Activated CD4-positive, alpha-beta T cell treated with anti-CD3 and anti-CD28 coated beads for 36 hours (primary cell): ENCODE measurements at places on chromosomes 5 and 9.

DNA sequence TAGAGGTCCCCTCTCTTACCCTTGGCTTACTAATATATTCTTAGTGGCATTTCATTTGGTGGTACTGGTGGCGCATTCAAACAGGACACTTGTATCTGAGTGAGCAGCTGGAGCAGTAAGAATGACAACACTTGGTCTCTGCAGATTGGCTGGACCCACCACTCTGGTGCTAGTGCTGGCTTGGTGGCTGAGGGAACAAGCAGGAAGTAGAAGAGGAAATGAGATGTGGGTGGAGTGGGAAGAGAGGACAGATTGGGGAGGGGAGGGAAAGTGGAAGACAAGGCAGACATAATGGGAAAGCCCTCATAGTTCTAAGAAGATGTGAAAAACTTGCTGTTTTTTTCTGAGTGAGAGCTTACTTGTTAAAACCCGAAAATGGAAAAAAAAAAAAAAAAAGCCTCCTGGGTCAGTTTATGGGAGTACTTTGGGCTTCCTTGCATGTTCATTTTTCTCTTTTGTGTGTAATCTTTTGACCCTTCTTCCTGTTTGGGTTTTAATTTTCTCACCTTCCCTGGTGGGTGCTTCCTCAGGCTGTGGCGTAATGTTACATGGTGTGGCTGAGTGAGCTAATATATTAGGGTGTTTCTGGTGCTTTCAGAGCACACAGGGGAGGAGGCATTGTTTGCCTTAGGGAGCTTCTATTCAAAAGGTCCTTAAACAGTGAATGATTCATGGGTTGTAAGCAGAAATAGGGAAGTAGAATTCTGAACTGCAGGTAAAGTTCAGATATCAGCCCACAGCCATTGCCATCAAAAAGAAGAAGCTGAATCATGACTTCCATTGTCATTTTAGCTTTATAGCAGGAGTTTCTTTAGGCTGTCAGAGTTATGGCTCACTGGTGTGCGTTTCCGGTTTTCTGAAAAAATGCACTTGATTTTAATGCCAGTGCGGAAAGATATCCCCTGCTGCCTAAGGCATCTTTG lies 52.3 kb downstream of the TLE4 start:
- H3K27me3 ChIP-seq: no peaks in the 10 kb centered on the region
- peak overlapping the region; percentile 84 for H3K27ac ChIP-seq

DNA sequence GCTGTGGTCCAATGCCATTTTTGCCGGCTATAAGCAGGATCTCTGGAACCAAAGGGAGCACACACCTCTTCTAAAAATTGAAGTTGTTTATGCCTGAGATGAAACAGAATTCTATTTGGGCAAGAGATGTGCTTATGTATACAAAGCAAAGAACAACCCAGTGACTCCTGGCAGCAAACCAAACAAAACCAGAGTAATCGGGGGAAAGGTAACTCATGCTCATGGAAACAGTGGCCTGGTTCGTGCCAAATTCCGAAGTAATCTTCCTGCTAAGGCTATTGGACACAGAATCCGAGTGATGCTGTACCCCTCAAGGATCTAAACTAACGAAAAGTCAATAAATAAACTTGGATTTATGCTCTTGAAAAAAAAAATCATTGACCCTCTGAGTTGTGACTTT lies 178.7 kb downstream of the CEMIP2 start:
- H3K4me3 ChIP-seq: no peak overlapping the region
- H3K4me1 ChIP-seq: no peaks in the 10 kb centered on the region
- H3K27me3 ChIP-seq: peaks cover 2% of the 10 kb centered on the region

DNA sequence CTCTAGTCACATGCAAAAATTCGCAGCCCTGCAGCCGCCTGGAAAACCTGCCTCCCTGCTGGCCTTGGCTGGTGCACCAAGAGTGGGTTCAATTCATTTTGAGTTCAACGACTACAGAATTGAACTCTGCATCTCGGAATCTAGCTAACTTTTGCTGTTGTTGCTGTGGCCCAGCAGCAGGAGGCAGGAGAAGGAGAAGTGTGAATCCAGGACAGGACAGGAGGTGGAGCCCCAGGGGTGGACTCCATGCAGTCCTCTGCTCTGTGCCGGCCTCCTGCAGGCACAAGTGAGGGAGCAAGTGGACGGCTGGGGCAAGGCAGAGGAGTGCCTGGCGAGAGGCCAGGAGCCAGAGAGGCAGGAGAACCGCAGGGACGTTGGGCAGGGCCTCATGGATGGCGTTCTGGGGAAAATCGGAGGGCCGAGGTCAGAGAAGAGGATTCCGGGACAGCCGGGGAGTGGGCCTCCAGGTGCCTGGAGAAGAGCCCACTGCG lies 214.2 kb downstream of the FANCC start:
- no peak overlapping the region for H3K27ac ChIP-seq
- H3K4me1 ChIP-seq: no peaks in the 10 kb centered on the region
- no peak overlapping the region for H3K4me3 ChIP-seq
- no peaks in the 10 kb centered on the region for H3K27me3 ChIP-seq

- H3K27me3 ChIP-seq: no peaks in the 10 kb centered on the region
- peaks cover 3% of the 10 kb centered on the region for H3K4me1 ChIP-seq
- DNase-seq: no peak
- no peak overlapping the region for H3K27ac ChIP-seq
- H3K36me3 ChIP-seq: peaks cover 1% of the 10 kb centered on the region
Observed at GRCh38 chr5:109192027-109192426, 217.7 kb downstream of the PJA2 start.

DNA sequence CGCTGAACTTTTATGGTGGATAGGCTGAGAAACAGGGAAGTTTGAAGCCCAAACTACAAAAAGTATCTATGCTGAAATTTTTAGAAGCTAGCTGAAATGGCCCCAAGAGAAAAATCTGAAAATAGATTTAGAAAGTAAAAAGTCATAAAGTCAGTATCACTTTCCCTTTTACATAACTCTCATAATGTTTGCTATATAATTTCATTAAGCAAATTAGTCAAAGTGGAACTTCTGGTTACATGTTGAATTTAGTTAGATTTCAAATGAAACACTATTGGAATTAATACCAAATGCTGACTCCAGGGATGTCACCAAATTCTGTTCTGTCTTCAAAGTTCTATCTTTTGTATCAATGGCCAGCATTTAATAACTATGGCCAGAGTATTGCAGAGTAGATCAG lies 126.9 kb downstream of the TTC39B start:
- DNase-seq: no peak
- no peak overlapping the region for H3K4me3 ChIP-seq
- H3K36me3 ChIP-seq: peaks cover 46% of the 10 kb centered on the region
- peaks cover 15% of the 10 kb centered on the region for H3K4me1 ChIP-seq
